ENCODE measurements at places on chromosomes 4 and X.

DNA sequence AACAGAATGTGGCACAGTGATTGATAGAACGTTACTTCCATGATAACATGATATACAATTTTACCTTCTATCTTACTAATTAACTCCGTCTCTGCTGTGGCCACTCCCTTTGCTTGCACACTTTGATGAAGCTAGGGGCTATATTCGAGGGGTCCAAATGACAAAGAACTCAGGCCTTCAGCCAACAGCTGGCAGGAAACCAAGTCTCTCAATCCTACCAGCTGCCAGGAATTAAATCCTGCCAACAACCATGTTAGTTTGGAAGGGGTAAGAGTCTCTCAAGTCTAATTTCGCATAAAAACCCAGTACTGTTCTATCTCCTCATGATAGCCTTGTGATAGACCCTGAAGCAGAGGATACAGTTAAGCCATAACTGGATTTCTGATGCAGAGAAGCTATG is 1122.9 kb upstream of the PCDH10 start:
- no peak for DNase-seq

GRCh38 chrX:136759968-136760367 is 20.8 kb downstream of the ARHGEF6 start:
- no peak for DNase-seq

- no peak for DNase-seq
Observed at GRCh38 chrX:776529-777230, 146.1 kb downstream of the SHOX start.

GRCh38 chrX:151184705-151185104 is 8.3 kb downstream of the GPR50 start:
- no peak for DNase-seq

GRCh38 chrX:9127986-9128385 is 94.1 kb upstream of the FAM9B start:
- DNase-seq: no peak

DNA sequence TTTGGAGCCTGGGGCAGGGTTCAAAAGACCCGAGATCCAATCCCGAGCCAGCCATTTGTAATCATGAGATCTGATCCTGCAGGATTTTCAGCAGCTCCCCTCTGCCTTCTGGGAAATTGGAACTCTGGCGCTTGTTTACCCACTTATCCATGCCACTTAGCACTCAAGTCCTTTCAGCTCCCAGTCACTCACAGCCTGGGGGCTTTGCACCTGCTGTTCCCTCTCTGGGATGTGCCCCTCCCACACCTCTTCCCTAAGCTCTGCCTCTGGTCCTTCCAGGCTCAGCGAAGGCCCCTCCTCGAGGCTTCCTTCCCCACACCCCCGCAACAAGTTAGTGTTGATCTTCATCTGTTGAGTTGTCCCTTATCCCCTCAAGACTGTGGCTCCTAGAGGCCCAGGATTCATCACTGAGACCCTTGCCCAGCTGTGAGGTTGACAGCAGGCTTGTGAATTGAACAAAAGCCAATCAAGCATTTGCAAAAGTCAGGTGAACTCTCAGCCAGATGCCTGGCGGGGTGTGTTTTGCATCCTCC is 99.1 kb upstream of the AFAP1 start:
- no peak for DNase-seq

DNA sequence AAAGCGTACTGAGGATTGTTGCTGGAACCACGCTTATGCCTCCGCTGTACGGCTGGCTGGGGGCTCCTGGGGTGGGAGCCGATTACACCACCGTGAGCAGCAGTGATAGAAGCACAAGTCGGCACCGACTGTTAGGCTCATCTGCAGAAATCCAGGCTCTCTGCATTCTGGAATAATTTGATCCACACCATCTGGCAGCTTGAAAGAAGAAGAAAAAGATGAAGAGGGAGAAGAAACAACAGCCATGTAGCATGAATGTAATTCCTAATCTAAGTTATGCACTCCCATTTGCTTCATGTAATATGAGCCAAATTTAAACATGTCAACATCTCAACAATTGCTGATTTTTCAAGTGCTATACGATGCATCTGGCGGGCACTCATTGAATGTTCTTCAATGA is 84.6 kb upstream of the DHX15 start:
- no peak for DNase-seq

Data from immature natural killer cell (primary cell).